ENCODE measurements at places on chromosomes 11 and 22. TPM values are rescaled to one million over a fixed set of nuclear protein-coding genes. Genes with fewer than 3 reads are reported as not detected.

SCGB1D2 gene
- not detected for total RNA-seq

MMP7 gene
- total RNA-seq: not detected

EFCAB6 gene
- total RNA-seq: 2.1 TPM

APOL3 gene
- 14.0 TPM for total RNA-seq

PAX6 gene
- not detected for total RNA-seq

RASSF10 gene
- total RNA-seq: not detected

GGTLC2 gene
- not detected for total RNA-seq

SPI1 gene
- total RNA-seq: not detected

All from smooth muscle cell of bladder (primary cell).